ENCODE measurements at places on chromosomes 11 and 22. TPM values are rescaled to one million over a fixed set of nuclear protein-coding genes. Genes with fewer than 3 reads are reported as not detected.

Gene SSRP1
- 60.7 TPM for total RNA-seq

DNA sequence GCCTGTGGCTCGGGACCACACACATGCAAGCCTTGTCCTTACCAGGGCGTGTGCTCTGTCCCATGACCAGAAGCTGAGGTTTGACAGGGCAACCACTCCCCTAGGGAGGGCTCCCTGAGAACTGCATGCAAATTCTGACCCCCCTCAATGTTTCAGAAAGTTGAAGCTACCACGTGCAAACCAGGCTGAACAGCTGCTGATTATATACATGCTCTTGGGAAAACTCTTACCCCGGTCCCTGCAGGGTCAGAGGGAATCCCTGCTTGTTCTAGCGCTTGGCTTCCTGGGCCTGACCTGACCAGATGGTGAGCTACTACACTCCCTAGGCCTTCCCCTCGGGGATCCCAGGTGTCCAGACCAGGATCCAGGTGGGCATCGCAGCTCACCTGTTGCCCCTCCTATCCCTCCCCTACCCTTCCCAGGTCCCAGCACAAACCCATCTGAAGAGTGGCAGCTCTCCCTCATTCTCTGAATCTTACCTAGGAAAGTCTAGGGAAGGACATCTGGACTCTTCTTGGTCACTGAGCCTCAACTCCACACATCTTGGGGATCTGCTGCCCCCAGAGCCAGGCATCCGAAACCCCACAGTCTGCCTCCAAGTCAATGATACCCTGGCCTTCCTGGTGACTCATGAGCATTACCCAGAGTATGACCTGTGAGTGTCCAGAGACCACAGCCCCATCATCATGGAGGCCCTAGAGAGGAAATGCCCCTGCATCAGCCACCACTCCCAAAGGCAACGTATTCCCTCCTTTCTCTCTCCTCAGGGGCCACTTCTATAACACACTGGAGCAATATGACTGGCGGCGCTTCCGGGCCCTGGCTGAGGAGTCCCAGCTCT is 61.5 kb downstream of the BTG4 start:
- DNase-seq = no peak

Gene PRRG4
- 0.36 TPM for total RNA-seq

DNA sequence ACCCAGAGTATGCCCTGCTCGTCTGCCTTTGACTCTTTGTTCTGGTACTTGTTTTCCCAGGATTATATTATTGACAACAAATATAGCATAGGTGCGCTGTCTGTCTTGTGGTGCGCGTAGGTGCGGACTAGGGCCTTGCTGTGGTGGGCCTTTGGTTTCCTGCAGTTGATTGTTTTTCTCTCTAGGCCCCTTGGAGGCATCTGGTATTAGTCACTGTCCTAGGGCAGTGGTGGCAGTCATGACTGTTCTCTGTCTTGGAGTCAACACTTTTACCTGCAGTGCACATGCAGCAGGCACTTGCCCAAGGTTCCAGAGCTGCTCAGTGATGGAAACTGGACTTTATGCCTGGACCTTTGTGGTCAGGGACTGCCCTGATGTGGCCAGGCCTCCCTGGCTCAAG is 18.6 kb downstream of the PPP6R2 start:
- DNase-seq = no peak

- no peak for DNase-seq
Measured at GRCh38 chr11:78298291-78298771, 109.6 kb downstream of the USP35 start.

Gene APOBEC3H
- not detected for total RNA-seq

DNA sequence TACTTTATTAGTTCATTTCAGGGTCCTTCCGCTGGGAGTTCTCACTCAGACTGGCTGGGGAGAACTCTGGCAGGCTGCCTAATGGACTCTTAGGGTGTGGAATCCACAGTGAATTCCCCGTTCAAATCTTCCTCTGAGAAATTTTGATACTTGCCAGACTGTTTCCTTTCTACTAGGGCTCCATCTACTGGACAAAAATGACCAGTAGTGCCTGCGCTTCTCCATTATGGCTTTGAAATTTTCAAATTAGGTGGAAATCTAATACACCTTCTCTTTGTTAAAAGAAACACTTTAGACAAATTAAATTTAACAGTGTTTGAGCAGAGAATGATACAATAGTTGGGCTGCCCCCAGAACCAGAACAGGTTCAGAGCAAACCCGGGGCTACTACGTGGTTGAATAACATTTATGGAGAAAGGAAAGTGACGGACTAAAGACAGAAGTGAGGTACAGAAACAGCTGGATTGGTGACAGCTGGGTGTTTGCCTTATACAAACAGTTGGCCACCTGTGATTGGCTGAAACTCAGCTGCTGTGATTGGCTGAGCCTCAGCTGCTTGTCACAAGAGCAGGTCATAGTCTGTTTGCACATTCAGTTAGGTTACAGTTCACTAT is 52.9 kb upstream of the FDX1 start:
- DNase-seq = peak; percentile 91

DNA sequence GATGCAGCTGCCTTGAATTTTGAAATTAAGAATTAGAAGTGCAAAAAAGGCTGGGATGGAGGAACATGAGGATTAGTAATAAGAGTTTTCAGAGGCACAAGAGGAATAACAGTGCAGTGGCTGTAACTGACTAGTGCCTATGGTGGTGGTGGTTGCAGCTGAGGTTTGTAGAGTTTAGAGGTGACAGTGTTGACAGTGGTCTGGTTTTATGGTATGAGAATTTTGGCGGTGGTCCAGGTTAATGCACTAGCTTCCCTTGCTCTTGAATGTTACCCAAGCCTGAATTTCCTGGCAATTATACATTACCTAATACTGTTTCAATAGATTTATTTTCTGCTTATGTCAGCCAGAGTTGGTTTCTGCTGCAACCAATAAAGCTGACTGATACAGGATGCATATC is 112.8 kb upstream of the C11orf87 start:
- peak; percentile 27 for DNase-seq

DNA sequence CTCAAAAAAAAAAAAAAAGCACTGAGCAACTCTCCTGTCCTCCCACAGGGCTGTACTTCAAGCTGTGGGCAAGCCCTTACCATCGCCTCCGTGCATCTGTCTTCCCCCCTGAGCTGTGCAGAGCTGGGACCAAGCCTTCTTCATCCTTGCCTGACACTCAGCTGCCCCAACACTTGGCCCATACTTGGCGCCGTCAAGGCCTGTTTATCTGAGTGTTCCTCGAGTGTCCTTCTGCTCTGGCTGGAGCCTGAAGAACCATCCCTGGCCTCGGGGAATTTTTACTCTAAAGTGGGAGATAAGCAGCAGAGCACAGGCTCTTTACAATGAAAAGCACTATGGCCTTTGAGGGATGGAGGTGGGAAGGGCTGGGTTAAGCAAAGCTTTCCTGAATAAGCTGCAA is 1.6 kb upstream of the TIRAP start:
- DNase-seq = no peak

GRCh38 chr11:36500315-36500721 is 9.8 kb downstream of the TRAF6 start:
- DNase-seq = peak; percentile 89

DNA sequence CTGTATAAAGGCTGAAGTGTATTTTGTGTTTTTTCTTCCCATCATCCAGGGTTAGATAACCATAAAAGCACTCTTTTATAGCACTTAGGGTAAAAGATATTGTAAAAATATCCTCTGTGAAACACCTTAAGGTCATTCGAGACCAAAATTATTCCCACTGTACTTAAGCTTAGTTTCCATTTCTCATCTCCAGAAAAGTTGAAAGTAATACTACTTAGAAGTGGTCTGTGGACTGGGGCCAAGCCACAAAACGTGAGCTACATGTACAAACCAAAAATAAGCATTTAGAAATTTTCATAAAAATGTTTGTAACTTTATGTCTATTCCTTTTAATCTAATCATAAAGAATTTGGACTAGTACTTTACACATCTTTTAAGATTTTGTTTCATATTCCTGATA is 142.0 kb upstream of the NTM start:
- no peak for DNase-seq

- DNase-seq = peak; percentile 46
Measured at GRCh38 chr11:8988329-8989234, 15.2 kb downstream of the NRIP3 start.

Gene STARD10
- total RNA-seq = 21.4 TPM

Gene C11orf97
- total RNA-seq = not detected

Gene OR2D3
- total RNA-seq = not detected

Gene NXPE2
- total RNA-seq = not detected

Gene TYMP
- total RNA-seq = 23.7 TPM

- peak; percentile 71 for DNase-seq
Measured at GRCh38 chr11:88886796-88887195, 179.0 kb downstream of the GRM5 start.

Gene MRGPRF
- 41.8 TPM for total RNA-seq

Gene ADAMTS8
- not detected for total RNA-seq

GRCh38 chr22:33049119-33049729 is 9.0 kb downstream of the SYN3 start:
- peak; percentile 80 for DNase-seq

DNA sequence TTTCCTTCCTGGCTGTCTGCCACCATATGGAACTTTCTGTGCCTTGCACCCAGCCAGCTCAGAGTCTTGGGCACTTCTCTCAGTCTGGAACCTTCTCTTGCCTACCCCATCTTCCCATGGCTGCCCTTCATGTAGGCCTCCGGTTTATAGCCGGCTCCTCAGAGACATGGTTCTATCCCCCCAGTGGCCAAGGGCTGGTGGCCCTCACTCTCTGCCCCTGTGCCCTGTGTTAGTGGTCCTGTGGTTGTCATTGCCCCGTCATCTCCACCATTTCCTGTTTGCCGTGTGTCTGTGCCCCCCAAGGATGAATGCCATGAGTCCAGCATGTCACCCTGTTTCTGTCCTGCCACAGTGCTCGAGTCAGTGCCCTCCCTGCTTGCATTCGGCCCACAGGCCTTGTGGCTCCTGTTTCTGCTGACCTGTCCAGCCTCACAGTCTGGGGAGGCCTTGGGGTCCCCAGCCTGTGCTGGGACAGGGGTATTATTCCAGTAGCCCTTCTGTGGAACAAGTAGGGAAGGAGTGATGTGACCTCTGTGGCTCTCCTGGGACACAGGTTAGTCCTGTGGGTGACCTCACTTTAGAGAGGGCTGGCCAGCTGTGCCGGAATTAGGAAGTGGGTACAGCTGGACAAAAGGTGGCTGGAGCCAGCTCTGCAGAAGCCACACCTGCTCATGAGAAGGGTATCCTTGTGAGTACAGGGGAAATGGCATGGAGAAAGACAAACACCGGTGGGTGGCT is 30.7 kb downstream of the ST3GAL4 start:
- no peak for DNase-seq

GRCh38 chr11:113587308-113587739 is 112.1 kb upstream of the DRD2 start:
- DNase-seq = no peak

Measured in fibroblast of the aortic adventitia (primary cell).